Activated T-cell treated with anti-CD3 and anti-CD28 coated beads, Interleukin-2, amount 50 U/mL, for 1 hour (primary cell): ENCODE measurements at places on chromosomes 3 and 15.
A peak's percentile ranks its signal among the peaks of the same experiment; 100 is the strongest.

GRCh38 chr15:90219421-90220141 lies 14.2 kb downstream of the CIB1 start:
- DNase-seq: peak; percentile 71

DNA sequence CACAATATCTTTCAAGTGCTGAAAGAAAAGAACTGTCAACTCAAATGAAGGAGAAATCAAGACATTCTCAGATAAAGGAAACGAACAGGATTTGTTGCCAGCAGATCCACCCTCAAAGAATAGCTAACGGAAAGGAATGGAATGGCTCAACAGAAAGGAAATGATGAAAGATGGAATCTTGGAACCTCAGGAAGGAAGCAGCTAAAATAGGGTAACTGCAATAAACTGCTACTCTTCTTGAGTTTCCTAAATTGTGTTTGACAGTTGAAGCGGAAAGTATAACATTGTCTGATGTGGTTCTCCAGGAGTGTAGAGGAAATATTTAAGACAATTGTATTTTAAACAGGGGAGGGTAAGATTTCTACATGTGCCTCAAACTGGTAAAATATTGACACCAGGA lies 22.0 kb downstream of the PRR23E start:
- DNase-seq: no peak

DNA sequence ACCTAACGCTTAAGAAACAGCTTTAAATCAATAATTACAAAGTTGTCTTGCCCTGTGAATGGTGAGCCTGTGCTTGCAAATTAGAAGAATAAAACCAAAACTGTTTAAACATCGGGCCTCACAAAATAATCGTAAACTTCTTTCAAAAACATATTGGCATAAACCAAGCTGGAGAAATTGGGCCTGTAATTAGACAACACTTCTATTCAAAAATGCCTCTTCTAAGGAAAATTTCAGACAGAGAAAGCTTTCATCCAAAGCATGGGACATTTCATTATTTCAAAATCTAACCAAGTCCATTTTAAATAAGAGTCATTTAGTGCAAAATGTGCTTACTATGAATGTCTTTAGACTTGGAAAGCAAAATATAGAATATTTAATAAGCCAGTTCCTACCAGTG lies 35.5 kb upstream of the GNB4 start:
- no peak for DNase-seq

DNA sequence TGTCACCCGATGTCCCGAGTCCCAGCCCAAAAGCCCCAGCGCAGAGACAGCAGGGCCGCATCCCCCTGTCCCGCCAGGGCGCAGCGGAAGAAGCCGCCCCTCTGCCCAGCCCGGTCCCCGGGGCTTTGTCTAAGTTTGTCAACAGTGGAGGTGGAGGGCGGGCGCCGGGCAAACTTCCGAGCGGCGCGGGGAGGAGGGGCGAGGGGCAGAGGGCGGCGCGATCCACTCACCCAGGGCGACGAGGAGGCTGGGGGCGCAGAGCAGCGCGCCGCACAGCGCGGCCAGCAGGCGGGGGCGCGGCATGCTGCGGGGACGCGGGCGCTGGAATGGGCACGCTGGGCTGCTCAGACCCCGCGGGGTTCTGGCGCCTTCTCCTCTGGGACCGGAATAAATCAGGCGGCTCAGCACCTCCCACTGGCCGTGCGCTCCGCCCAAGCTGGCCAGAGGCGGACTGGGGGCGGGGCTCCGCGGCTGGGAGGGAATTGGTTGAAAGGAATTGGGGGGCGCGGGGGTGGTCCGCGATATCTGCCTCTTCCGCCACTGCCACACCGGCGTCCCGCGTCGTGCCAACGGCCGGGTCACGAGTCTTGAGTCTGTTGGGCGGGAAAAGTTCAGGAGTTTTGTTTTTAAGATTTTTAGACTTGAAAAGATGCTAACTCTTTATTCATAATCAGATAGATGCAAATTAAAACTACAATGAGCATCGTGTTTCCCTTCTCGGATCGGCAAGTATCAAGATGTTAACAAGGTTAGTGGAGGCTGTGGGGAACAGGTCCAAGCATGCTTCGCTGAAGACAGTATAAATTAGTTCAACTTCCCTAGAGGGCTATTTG lies at the start of gene MFGE8:
MFGE8 (minus strand) TSS at position 363 of the 833 bp plus-strand sequence; CDS start at position 303, 60 bp downstream.
- peak; percentile 76 for DNase-seq

GRCh38 chr15:52308446-52309153 lies 13.0 kb upstream of the MYO5C start:
- DNase-seq: no peak

DNA sequence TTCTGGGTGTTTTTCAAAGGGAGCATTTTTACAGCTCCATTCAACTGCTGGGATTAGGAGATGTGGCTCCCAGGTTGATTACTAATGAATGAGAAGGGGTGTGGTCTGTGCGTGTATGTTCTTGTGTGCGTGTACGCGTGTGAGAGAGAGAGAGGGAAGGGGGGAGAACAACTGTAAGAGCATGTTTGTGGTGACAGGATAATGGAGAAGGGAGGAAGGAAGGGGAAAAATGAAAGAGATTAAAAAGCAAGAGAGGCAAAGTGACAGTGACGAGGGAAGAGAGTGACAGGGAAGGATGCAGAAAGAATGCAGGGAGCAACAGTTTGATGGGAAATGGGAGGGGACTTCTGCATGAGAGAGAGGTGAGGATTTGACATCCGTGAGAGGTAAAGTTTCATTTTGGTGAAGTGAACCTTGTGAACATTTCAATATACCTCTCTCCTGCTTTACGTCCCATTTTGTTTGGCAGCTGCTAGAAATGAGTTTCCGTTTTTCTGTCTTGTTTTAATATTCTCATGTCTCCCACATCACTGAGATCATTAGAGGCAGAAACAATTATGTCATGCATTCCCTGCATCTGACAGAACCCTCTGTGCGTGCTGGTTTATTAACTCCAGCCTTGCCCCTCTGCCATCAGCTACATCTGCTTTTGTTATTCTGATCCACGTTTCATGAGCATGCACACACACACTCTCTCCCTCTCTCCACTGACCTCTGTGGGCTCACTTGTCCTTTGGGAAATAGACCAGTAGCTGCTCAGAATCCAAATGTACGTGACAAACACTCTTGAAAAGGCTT lies 161.6 kb downstream of the GAP43 start:
- DNase-seq: peak; percentile 19

- DNase-seq: no peak
These were observed 91.1 kb downstream of the ASB7 start for GRCh38 chr15:100693451-100693850.

DNA sequence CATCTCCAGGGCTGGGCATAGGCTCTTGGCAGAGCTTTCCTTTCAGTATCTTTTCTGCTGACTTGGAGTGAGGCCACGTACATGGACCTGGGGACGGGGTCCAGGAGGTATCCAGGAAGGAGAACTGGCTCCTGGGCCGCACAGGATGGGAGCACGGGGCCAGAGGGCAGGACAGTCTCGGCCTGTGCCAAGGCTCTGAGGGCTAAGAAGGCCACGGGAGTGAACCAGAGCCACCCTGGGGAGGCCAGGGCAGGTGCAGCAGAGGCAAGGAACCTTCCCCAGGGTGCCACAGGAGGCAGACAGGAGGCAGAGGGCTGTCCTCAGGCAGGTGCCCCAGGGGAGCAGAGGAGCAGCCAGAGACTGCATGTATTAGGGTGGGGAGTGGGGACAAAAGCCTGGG lies 50.3 kb downstream of the PLXNA1 start:
- no peak for DNase-seq

GRCh38 chr3:19148768-19149091 lies 420 bp downstream of the KCNH8 start:
- DNase-seq: no peak

DNA sequence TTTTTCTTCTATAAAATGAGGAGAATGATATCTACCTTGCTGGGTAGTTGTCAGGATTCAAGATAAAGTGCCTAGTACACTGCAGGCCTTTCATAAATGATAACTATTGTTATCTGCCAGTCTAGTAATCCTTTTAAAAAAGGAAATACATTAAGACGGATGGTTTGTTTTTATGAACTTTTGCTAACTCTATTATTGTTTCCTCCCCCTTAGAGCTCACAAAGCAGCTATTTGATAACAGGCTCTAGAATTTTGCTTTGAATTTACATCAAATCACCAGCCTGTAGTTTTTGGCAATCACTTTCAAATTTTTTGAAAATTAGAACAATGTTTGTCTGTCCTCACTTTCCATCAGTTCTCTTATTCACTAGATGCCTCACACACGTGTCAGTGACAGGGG lies 39.8 kb downstream of the BLM start:
- DNase-seq: no peak

- DNase-seq: no peak
These were observed 31.9 kb downstream of the SH3BP5 start for GRCh38 chr3:15300323-15301078.

- DNase-seq: no peak
These were observed 408 bp downstream of the WDR82 start for GRCh38 chr3:52277972-52278509.

DNA sequence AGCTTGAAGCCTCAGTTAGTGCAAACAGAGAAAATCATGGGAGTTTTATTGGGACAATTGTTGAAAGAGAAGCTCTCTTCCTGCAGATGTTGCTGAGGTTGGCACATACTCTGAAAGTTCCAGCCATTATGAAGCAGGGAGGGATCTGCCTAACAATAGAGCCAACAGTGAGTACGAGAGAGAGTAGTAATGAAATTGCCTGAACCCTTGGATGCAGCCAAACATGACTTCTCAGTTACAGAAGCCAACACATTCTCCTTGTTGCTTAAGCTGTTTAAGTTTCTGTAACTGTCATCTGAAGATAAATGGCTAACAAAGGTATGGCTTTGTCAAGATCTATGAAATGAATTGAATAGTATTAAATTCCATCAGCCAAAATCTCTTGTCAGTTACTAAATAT lies 211.0 kb upstream of the TTC14 start:
- DNase-seq: no peak

GRCh38 chr3:158711886-158712285 lies 20.4 kb downstream of the RARRES1 start:
- no peak for DNase-seq

DNA sequence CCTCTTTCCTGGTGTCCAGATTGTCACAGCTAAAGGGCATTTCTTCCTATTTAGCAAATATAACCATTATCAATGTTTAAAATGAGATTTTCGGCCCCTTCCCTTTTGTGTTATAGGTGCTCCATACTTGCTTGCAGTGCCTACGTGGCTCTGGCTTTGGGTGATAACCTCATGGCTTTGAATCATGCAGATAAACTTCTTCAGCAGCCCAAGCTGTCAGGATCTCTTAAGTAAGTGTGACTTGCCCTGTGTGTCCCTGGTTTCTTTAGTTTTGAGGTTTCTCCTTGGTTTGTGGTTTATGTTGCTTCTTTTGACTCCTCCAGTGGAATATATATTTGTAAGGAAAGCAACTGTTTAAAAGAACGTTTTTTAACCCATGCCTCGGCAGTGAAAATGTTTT lies 58.5 kb upstream of the TRIM71 start:
- DNase-seq: no peak

- peak; percentile 32 for DNase-seq
These were observed 127.5 kb upstream of the TOPAZ1 start for GRCh38 chr3:44114142-44114541.

DNA sequence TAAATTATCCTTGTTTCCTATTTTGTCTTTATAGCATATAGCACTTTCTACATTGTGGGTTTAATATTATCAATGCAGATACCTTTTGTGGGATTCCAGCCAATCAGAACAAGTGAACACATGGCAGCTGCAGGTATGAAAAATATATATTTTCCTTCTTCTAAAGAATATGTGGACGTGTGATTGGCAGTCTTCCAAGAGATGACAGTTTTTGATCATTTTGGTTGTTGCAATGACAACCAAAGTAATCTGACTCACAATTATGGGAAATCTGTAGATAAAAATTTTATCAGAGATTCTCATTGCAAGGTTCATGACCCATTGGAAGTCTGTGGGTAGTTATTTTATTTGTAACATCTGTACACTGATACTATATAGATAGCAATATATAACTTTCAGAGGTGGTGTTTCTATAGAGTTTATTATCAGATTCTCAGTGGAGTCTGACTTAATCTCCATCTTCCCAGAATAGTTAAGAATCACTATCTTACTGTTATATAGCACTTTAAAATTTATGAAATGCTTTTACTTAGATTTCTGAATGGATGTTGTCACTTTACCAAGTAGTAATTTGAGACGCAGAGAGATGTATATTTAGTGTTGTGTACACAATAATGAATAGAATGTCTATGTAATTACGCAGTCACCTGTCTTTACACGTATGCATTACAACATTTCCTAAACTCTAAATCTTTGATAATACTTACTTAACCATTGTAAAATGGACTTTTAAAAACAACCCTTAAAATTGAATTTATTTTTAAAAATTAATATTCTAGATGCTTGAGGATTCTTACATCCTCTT lies 82.5 kb downstream of the STT3B start:
- DNase-seq: no peak

- DNase-seq: no peak
These were observed 100.3 kb downstream of the ZIC1 start for GRCh38 chr3:147509448-147509847.

DNA sequence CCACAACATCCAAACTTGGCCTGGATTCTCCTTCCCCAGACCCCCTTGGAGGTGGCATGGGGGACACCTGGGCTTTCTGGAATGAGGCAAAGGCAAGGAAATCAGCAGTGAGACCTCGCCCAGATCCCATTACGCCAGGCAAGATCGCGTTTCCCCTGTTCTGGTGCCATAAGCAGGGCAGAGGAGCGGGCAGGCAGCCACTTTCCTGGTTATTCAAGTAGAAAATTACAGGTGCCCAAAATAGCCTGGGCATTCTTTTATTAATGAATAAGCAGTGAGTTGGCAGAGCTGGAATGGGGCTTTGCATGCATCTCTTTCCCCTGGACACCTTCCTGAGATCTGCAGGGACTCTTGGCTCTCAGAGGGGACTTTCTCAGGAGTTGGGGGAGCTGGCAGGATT lies 31.5 kb upstream of the FAM107A start:
- no peak for DNase-seq

GRCh38 chr15:40555876-40556275 lies 9.0 kb downstream of the CCDC32 start:
- DNase-seq: no peak

- no peak for DNase-seq
These were observed 5.3 kb downstream of the FGD5 start for GRCh38 chr3:14823910-14824629.

GRCh38 chr3:57746156-57747010 lies 9.7 kb upstream of the SLMAP start:
- no peak for DNase-seq

DNA sequence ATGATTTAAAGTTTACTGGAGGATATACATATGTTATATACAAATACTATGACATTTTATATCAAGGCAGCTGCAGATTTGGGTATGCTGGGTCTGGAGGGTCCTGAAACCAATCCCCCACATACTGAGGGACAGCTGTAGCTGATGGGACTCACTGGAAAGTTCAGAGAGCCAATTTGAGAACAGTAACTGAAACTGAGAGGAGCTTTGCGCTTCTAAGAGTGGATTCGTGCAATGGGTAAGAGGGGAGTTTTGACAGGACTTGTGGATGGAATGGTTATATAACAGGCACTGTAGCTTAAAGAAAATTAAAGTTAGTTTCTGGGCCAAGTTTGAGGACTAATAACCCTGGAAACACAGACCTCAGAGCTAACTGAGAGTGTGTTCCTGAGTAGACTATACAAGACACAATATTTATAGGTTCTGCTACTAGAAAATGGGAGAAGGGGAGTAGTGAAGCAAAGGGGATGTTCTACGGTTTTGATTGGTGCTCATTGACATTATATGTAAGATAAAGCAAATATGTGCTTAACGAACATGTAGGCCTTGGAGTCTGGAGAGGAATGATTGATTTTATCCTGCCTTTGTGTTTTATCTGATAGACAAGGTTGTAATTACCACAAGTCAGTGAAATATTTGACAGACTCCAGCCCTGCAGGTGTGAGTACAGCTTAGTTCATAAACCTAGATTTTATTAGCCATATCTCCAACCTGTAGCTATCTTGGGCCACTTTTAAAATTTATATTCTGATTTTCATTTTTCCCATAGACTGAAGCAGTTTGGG lies 4.8 kb upstream of the ZMAT3 start:
- DNase-seq: no peak
